ENCODE measurements at places on chromosomes 4 and X. TPM values are rescaled to one million over a fixed set of nuclear protein-coding genes. Genes with fewer than 3 reads are reported as not detected.

Gene OTC
- not detected for total RNA-seq

Gene FGFBP1
- total RNA-seq: not detected

Gene FGF5
- total RNA-seq: 23.8 TPM

Gene DOK7
- under 0.01 TPM for total RNA-seq

Gene EXOC1L
- total RNA-seq: not detected

Gene PSAPL1
- not detected for total RNA-seq

Gene PRDM5
- 15.2 TPM for total RNA-seq

Gene CNOT6L
- total RNA-seq: 11.5 TPM

Gene ADH1A
- total RNA-seq: not detected

Gene LEF1
- total RNA-seq: 0.28 TPM

Gene RS1
- not detected for total RNA-seq

Gene TEX11
- not detected for total RNA-seq

Gene USP17L24
- total RNA-seq: not detected
